ENCODE measurements at places on chromosomes 13 and 19. TPM values are rescaled to one million over a fixed set of nuclear protein-coding genes. Genes with fewer than 3 reads are reported as not detected.

HNRNPA1L2 gene
- total RNA-seq: 6.5 TPM

RFPL4AL1 gene
- not detected for total RNA-seq

PTPRH gene
- total RNA-seq: 4.3 TPM

FCGBP gene
- total RNA-seq: 0.84 TPM

ZNF540 gene
- total RNA-seq: 0.19 TPM

SIGLEC8 gene
- not detected for total RNA-seq

CHAF1A gene
- total RNA-seq: 22.4 TPM

CCDC159 gene
- 5.7 TPM for total RNA-seq
